ENCODE measurements at places on chromosomes 6 and 20.

GRCh38 chr6:125745281-125746018 is 4.0 kb upstream of the HEY2 start:
- no peak for DNase-seq

- no peak for DNase-seq
Measured at GRCh38 chr20:19786311-19786710, 28.3 kb downstream of the RIN2 start.

DNA sequence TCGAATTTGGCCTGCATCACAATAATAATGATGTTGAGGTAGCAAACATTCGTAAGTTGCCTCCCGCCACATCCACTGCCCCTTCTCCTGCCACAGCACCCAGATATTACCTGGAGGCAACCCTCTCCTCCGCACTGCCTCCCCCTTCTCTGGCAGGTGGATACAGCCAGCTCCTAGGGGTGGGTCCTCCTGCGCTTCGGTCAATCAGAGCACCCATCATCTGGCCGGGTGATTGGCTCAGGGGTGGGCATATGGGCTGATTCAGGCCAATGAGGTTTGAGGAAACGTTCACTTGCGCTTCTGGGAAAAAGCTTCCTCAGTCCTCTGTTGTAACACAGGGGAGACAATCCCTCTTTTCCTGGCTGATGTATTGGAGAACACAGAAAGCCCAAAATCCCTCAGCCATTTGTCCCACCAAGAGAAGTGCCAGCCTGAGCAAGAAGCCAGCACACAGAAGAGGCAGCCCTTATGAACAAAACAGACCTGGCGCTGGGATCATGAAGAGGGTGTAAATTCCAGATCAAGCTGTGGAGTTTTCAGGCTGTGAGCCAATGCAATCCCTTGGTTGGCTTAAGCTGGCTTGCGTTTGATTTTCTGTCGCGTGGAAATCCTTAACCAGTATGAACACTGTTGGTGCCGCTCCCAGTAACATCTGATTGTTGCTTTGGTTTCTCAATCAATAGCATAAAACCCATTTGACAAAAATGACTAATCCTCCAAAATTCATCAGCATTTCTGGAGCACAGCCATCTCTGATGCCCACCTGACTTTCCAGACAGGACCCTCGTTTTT is 82.2 kb downstream of the PRDM1 start:
- DNase-seq = peak; percentile 65

DNA sequence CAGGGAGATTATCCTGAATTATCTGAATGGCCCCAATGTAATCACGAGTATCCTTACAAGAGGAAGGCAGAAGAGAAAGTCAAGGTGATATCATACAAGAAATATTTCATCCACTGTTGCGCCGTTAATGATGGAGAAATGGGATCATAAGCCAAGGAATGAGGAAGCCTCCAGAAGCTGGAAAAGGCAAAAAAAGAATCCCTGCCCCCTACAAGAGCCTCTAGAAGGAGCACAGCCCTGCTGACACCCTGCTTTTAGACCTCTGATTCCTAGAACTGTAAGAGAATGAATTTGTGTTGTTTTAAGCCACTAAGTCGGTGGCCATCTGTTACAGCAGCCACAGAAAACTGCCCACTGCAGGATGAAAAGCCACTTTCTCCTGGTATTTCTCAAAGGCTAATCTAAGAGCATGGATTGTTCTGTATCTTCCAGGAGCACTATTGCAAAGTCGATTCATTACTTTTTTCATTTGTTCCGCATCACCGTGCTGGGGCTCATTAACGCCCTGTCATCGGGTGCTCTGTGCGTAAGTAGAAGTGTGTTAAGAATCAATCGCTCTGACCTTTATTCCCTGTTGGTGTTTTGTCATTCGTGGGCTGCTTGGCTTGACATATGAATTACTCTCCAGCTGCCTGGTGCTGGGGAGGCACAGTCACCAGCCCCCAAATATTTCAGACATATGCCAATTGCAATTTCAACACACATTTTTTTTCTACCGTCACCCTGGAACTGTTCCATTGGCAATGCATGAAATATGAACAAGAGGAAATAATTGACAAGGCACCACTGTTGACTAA is 117.0 kb downstream of the PCSK2 start:
- no peak for DNase-seq

DNA sequence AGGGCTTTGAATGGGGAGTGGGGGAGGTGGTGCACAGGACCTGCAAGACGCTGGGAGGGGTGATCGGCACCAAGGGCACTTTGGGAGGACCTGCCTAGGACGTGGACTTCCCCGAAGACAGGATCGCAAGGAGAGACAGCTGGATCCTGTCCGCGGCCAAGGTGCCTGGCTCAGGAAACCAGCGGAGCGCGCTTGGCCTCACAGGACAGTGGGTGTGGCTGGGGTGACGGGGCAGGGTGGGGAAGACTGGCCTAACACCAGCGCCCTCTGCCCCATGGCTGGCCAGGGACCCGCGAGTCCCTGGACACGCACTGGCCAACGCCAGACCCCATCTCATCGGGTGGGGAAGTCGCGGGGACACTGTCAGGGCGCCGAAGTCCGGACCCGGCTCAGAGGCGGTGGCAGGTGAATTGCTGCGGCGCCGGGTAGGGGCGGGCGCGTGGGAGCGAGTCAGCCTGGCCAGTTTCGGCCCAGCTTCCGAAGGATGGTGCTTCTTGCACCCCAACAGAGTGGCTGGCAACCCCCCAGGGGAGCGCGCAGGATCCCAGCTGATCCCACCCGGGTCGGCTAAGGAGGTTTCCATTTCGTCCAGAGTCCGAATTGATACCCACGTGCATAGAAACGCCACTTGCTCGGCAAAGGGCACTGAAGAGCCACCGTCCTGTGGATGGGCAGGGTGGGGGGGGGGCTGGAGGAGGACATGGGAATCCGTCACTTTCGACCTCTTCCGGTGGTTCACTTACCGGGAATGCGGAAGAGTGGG is 785 bp upstream of the THBD start:
- DNase-seq = no peak

GRCh38 chr20:50308513-50309279 is 118.1 kb downstream of the CEBPB start:
- no peak for DNase-seq

DNA sequence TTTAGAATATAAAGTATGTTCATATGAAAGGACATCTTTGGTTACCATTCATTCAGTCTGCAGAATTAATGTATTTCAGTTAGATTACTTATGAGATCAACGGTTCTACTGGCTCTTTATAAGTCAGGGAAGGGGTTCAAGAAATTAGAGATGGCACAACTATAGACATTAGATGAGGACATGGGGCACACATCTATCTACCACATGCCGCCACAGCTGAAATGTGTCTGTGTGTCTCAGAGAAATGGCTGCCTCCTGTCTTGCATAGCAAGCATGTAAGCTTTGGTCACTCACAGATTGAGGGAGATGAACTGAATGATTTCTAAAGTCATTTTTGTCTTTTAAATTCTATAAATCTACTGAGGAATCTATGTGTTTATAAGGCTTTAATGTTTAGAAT is 128.9 kb upstream of the FAM184A start:
- DNase-seq = no peak

- no peak for DNase-seq
Measured at GRCh38 chr6:106666282-106667021, 37.1 kb downstream of the QRSL1 start.

DNA sequence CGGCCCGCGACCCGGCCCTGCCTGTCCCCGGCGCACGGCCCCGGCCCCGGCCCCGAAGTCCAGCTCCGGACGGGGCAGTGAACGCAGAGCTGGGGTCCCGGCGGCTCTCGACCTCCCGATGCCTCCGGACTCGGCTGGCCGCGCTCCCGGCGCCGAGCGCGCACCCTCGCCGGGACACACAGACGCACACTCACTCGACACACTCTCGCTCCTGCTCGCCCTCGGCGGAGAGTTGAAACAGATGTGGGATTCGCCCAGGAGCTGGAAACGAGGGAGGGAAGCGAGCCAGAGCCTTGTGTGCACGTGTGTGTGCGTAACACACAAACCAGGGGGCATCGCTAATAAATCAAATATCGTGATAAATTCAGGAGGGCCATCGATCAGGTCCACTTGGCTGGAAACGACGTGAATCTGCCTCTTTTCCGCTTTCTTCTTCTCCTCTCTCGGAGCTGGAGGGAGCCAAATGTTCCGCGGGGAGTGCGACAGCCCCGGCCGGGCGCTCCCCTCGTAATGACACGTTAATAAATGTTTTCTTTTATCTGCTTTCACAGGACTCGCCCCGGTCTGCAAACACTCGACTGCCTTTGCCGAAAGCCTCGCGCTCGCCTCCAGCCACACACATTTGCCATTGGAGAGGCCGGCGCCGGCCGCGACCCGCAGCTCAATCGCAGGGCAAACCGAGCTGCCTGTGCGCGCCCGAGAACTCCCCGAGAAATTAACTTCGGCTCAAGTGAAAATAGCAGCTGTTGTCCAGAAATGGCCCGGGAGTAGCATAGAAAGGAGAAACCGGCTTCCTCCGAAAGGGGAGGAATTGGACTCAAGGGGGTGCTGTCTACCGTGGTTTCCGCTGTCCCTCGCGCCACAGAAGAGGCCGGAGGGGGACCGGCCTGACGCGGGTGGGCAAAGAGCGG is 828 bp upstream of the SULF2 start:
- no peak for DNase-seq

DNA sequence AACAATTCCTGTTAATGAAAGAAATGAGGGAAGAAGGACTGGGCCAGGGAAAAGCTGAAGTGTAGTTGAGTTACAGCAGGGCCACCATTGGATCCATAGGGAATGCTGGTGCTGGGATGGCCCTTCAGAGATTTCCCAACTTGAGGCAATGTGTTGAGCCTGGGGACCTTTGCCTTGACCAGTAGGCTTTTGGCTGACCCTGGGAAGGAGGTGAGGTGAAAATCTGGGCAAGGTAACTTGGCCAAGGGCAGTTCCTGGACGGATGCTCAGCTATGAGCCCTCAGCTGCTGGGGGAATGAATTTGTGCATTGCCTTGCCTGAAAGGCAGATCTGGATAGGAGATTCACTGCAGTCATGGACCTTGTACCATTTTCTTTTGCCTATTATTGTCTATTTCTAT is 20.4 kb downstream of the UTRN start:
- no peak for DNase-seq

DNA sequence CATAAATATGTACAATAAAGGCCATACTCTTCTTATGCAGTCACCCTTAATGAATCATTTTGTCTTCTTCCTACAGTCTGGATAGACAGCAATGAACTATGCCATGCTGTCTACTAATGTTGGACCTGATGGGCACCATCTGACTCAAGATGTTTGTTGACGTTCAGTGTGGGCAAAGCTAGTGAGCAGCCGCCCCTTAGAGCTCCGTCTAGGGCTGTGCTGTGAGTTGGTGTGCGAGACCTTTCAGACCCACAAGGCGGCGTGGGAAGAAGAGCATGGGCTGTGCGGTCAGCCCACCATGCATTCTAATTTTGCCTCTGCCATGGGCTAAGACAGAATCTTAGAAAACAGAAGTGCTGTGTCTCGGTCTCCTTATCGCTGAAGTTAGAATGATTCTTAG is 829.4 kb downstream of the QKI start:
- DNase-seq = no peak

GRCh38 chr6:143180826-143181225 is 120.1 kb downstream of the AIG1 start:
- DNase-seq = no peak

DNA sequence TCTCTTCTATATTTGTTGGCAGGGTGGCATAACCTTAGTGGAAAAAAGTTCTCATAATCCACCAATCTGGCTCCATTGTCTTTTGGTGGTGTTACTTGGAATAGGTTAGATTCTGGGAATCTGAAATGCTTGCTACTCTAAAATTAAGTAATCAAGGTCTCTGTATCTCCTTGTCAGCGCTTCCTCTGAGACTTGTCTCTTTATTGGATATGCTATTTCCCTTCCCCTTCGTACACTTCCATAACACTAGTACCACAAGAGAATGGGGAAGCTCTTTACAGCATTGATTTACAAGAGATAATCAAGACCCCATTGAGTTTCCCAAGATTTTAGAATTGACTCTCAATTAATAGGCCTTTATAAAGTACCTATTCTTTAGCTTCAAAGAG is 280.2 kb downstream of the ADGB start:
- no peak for DNase-seq

- no peak for DNase-seq
Measured at GRCh38 chr6:3529232-3529631, 72.4 kb upstream of the SLC22A23 start.

- no peak for DNase-seq
Measured at GRCh38 chr6:114167583-114168576, 174.9 kb downstream of the HS3ST5 start.

DNA sequence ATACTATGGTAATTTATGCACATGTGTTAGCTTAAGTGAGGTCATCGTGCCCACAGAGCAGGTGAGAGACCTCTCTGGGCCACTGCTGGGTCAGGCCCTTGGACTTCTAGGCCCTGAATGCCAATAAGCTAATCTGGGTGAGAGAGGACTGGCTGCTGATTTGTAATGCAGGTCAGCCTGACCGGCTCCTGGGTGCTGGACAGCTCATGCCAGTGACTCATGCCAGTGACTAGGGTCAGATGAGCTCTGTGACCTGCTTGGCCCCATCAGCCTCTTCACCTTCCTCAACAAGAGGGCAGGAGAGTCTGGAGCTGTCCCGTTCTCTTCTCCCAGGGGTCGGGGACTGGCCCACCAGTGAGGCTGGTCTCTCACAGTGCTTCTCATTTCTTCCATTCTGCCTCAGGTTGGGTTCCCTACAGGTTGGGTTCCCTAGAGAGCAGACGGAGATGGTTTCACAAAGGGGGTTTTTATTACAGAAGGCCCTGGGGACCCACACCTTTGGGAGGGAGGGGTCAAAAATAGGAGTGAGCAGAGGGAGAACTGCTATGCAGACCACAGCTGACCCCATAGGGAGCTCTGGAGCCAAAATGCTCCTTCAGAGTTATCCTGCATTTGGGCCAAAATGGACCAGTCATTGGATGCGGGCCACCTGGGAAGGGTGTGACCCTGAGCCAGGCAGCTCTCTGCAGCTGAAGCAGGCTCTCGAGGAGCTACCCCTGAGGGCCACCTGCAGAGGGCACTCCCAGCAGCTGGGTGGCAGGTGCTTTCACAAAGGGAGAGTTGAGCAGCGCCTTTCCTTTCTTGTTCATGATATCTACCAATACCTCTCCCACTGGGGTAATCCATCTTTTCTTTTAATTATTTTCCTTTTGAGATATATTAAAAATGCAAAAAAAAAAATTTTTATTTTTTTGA is 2.2 kb upstream of the OXT start:
- no peak for DNase-seq
